ENCODE measurements at places on chromosomes 12 and 14. TPM values are rescaled to one million over a fixed set of nuclear protein-coding genes. Genes with fewer than 3 reads are reported as not detected.

Gene ASB2
- total RNA-seq = 0.58 TPM

Gene ZC2HC1C
- 0.71 TPM for total RNA-seq

Gene GTF2H3
- 37.7 TPM for total RNA-seq

Gene SLC5A8
- not detected for total RNA-seq

Gene SLC25A47
- not detected for total RNA-seq

Gene KCNJ8
- 4.6 TPM for total RNA-seq

Gene SERPINA10
- total RNA-seq = not detected

Gene TMPRSS12
- total RNA-seq = not detected

Gene EIF2S3B
- 0.35 TPM for total RNA-seq

Gene FGD6
- total RNA-seq = 4.9 TPM

Gene PLEKHG7
- not detected for total RNA-seq

Gene NTF3
- total RNA-seq = not detected

Gene MAPKAPK5
- 46.4 TPM for total RNA-seq

Gene AGAP2
- under 0.01 TPM for total RNA-seq

Gene MAP4K5
- total RNA-seq = 48.9 TPM

Gene C12orf60
- 1.9 TPM for total RNA-seq

Gene TDRD9
- total RNA-seq = under 0.01 TPM

Gene SLC38A4
- total RNA-seq = 0.53 TPM

Gene HIP1R
- total RNA-seq = 36.6 TPM

Gene RHEBL1
- total RNA-seq = 3.4 TPM

Data from myometrial cell (primary cell).